ENCODE measurements at places on chromosomes 3 and 15.

DNA sequence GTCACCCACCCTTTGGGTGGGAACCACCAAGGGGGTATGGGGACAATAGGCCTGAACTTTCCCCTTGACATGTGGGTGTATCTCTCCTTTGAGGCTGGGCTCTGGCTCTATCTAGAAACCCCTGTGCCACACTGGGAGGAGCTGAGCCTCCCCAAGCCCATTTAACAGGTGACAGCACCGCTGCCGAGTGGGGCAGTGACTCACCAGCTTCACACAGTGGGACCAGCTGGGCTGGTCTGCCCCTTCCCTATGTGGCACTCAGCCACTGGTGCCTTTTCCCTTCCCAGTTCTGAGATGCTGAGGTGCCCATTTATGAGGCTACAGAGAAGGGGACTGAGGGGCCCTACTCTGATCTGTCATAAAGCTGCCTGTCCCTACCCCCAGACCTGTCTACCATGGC is 5.1 kb downstream of the PSTPIP1 start:
- peak; percentile 40 for DNase-seq

- DNase-seq: no peak
These were observed 1.4 kb downstream of the EPHB3 start for GRCh38 chr3:184562878-184563560.

DNA sequence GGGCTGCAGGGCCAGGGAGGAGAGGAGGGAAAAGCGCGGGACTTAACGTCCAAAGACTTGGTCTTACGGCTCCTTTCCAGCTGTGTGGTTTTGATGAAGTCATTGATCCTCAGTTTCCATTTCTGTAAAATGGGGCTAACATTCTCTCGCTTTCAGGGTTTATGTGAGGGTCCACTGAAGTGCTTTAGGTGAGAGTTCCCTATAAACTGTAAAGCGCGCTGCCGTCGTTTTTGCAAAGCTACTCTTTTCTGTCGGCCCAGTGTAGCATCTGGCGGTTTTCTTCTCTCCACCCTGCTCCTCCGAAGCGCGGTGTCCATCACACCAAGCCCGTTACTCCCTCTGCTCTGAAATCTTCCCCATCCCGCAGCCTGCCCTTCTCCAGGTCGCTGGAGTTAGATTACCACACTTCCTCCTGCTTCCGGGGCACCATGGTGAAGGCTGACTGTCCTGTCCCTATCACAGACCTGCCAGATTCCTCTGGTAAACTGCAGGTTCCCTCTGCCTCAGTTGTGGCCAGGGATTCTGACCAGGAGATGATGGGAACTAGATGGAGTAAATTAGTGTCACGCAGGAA is 702 bp upstream of the DNAJC17 start:
- DNase-seq: no peak

- peak; percentile 2 for DNase-seq
These were observed 191.1 kb downstream of the PLCH1 start for GRCh38 chr3:155553780-155554179.

- no peak for DNase-seq
These were observed 38.2 kb downstream of the FEZF2 start for GRCh38 chr3:62335196-62335595.

- no peak for DNase-seq
These were observed 450.7 kb downstream of the NSUN3 start for GRCh38 chr3:94513600-94513999.

GRCh38 chr3:72482589-72483321 is 365.5 kb downstream of the SHQ1 start:
- peak; percentile 74 for DNase-seq

- no peak for DNase-seq
These were observed 324.7 kb upstream of the RARB start for GRCh38 chr3:25103391-25103790.

DNA sequence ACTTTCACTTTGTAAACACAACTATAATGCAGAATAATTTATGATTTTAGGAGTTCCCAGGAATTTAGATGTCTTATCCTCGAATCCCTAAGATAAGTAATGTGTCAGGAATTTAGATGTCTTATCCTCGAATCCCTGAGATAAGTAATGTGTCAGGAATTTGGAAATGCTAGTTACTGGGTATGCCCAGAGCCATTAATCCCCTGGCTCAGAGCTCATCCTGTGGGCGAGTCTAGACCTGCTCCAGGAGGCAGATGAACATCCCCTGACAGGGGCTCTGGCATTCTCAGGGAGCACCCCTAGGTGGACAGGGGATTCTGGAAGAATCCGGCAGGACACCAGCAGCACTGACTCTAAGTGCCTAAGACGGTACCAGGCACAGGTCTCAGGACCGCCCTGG is 163.3 kb downstream of the ARRDC4 start:
- no peak for DNase-seq

GRCh38 chr15:48806151-48806550 is 4.7 kb downstream of the CEP152 start:
- DNase-seq: no peak

DNA sequence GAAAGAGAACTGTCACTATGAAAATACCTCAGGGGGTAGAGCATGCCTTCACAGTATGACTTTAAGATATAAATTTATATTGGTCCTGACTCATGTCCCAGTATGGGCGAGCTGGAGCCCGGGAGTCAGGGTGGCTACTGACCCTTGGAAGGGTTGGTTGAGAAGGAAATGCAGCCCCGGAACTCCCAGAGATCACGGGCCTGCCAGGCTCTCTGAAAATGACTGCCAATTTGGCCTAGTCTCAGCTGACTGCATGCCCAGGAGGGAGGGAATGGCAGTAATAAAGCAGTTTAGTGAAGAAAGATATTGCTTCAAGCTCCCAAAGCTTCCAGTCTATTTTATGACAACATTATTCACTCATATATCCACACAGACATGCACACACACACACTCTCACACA is 299.0 kb downstream of the NR2F2 start:
- no peak for DNase-seq

GRCh38 chr15:58694641-58695398 is 54.7 kb downstream of the ADAM10 start:
- no peak for DNase-seq

DNA sequence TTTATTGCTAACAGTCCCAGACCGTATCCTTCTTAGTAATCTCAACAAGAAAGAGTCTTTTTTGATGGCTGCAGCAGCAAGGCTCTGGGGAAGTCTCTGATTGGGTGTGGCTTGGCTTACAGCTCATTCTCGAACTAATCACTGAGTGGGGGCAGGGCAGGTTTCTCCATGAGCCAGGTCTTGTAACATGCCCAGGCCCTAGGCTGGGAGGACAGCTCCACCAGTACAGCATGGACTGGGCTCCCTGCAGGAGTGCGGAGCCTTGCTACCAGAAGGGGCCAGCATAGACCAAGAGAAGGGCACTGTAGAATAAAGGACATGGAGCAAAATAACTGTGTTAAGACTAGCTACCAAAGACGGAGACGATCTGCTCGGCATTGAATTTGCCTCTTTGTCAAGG is 7.2 kb downstream of the CD276 start:
- DNase-seq: no peak

DNA sequence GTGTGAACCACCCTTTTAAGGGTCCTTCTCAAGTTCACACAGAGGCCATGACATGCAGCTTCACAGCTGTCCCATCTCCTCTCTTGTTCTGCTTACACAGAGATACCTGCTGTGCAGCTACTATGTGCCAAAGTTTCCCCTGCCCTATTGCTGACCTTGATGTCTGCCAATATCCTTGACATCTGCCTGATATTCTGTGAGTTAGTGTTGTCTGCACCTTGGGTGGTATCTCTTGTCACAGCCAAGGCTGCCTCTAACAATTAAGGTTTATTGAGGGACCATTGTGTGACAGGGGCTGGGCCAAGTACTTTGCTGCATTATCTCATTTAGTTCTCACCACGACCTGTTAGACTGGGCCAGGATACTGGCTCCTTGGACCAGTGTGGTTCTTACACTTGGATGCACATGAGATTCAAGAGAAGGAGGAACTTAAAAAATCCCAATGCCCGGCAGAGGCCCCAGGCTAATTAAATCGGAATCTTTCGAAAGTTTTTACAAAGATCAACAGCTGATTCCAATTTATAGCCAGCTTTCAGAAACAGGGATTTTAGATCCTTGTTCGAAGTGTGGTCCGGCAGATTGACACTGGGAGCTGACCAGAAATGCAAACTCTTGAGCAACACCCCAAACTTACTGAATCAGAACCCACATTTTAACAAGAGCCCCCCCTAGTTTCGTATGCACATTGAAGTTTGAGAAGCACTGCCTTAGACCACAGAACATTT is 178.6 kb downstream of the SATB1 start:
- no peak for DNase-seq

- DNase-seq: peak; percentile 29
These were observed 64.0 kb downstream of the DPH6 start for GRCh38 chr15:35481992-35482391.

DNA sequence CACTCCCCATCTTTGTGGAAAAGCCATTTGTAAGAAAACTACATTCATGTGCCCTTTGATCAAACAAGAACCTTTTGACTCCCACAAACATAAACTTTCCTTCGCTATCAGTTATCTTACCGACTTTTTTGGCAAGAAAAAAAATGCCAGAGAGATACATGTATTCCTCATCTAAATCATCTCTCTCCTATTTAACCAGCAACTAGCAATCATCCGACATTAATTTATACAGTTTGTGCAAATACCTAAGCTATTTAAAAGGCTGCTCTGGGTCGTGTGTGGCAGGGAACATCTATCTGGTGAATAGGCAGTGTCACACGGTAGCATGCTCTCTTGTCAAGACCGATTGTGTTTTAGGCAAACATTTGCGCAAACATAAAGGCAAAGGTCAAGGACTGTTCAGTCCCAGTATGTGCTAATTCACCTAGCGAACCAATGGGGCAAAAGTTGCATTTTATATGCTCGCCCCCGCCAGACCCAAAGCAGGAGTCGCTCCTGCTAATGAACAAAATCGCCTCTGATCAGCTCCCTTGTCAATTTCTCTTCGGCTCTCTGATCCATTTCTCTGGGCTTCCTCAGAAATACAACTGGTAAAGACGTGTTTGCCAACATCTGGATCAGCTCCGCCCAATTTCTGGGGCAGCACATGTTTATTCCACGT is 37.7 kb downstream of the ZIC4 start:
- DNase-seq: no peak

GRCh38 chr15:69275074-69275670 is 23.5 kb upstream of the PAQR5 start:
- no peak for DNase-seq

DNA sequence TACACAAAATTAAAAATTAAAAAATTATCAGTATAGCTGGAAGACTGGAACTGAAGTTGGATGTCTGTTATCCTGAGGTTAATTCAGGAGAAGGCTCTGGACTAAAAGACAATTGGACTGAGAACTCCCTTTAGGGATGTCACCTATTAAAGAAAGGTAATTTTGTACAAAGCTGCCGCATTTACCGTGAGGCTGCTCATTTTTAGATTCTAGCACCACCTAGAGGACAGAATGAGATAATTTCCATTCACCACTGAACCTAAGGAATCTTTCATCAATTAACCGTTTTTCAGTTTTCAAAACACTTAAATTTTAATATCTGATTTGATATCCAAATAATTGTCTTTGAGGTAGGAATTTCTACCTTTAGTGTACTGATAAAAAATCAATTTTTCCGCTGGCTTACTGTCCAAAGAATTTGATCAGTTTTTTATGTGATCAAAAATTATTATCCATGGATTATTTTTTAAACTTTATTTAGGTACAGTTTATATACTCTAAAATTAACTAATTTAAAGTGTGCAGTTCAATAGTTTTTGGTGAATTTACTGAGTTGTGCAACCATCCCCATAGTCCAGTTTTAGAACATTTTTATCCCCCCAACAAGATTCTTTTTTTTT is 106.7 kb upstream of the TNIK start:
- peak; percentile 78 for DNase-seq

GRCh38 chr15:29844290-29844903 is 22.1 kb upstream of the TJP1 start:
- no peak for DNase-seq

DNA sequence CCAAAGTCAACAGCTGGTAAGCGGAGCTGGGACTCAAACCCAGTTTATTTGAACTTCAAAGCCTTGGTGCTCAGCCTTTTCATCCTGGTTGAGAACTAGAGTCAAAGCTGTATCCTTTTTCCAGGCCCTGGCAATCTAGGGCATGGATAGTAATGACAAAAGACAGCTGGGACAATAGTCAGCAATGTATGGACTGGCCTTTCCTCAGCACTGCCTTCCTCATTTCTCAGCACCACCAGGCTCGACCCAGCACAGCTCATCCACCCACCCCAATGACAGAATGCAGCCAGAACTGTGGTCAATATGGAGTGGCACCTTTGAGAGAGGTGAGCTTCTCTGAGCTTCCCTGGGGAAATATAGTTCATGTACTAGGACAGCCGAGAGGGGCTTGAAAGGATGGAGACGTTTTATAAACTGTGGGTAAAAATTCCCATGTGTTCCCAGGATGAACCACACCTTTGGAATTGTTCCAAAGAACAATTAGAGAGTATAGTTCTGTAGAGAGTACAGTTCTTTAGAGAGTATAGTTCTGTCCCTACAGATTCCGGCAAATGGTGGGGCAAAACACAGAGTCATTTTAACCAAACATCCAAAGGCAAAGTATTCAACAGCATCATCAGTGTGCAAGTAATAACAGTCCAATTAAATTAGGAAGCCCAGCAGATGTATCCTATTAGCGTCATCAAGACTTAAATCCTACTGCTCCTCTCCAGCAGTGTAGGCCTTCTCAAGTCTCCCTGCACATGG is 30.2 kb upstream of the IREB2 start:
- no peak for DNase-seq

DNA sequence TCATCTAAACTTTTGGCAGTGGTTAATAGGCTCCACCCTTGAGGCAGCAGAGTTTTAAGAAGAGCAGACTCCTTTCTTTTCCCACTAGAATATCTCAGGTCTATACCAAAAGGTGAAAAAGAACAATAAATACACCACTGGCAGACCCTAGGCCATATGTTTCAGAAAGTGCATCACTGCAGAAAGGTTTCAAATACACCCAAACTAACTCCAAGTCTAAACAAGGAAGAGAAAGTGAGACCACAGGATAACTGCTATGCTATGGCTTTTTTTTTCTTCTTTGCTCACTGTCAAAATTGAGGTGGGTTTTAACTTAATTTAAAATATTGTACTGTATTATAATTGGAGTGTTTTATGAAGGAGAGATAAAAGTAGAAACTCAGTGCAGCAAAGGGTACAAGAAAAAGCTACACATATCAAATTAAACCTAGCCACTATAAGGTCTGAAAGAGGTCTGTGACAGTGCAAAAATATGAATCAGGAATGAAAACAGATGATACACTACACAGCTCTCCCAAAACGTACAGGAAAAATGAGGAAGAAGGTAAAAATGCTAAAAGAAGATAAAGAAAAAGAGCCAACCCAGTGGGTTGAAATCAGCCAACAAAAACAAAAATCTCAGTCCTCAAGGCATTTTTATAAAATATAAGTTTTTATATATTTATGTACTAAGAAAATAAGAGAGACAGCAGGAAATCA is 8.4 kb downstream of the SNX4 start:
- DNase-seq: no peak

DNA sequence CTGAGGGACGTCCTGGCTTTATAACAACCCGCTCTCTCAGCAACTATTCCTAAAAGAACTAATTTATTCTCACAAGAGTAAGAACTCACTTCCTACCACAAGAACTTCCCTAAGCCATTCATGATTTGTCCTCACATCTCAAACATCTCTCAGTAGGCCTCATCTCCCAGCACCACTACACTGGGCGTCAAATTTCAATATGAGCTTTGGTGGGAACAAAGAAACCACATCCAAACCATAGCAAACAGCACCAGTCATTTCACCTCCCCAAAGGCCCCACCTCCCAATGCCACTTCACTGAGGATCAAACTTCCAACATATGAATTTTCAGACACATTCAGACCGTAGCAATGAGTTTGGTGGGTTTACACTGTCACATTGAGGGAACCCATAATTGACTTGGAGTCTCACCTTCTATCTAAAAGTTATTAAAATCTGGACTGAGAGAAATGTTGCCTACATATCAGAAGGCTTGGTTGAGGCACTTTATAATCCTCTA is 116.4 kb upstream of the AGBL1 start:
- DNase-seq: no peak
